ENCODE measurements at places on chromosomes 7 and 10.

DNA sequence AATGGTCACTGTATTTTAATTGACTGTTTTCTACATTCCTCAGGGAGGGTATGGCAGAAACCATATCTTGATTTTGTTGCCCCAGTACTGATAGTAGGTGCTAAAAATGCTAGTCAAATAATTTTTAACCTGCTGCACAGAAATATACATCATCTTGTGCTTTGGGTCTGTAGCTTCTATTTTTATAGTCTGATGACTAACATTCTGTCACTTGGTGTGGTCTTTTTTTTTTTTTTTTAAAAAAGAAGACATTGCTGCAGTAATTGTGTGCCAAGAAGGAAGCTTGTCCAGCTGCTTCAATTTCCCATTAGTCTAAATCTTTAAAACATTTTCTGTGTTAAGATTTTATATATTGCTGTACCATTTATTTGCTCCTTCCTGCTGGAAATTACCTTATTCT lies 83.6 kb downstream of the ICA1 start:
- DNase-seq, result no peak

DNA sequence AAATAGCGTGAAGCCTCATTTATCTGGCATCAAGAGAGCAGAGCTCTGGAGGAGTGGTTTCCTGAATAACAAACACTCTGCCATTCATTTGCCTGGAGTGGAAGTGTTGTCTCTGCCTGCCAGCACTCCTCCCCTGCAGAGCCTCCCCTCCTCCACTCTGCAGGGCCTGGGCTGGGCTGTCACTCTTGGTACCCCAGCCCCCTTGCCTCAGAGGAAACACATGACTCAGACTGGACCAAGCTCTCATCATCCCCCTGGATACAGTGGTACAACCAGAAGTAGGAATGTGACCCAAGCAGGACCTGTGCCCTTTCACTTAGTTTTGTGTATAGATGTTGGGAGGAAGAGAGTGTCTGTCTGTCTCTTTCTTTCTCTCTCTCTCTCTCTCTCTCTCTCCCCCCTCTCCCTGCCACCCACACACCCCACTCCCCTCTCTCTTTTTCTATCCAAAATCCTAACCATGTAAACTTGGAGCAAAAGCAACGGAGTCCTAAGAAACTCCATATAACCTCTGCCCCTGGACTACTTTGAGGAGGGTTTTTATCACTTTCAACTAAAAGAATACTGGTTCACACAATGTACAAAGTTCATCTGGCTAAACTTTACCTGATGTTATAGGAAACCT lies 43.9 kb downstream of the DOCK4 start:
- DNase-seq, result no peak

DNA sequence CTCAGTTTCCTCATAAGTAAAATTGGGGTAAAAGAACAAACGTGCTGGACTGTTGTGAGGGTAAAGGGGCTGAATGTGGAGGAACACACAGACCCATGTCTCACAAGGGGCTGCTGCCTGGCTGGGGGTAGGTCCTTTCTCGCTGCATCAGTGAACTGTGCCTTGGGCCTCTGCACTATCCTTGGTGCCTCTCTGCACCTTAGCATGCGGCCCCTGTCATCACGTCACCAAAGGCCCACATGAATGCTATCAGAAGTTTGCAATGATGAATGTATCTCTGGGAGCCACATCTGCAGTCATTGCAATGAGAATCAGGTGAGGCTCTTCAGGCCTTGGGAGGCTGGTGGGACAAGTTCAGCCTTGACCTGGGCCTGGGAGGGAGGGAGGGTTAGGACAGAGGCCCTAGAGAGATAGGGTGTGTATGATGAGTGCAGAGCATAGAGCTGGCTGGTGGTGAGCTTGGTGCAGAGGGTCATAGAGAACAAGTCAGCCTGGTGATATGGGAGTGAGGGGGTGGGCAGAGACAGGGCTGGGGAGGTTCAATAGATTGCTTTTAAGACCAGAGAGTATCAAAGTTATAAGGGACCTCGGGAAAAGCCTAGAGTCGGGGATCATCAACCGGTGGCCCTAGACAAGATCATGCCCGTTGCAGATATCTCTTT lies 308.4 kb downstream of the RPS24 start:
- DNase-seq, result no peak

DNA sequence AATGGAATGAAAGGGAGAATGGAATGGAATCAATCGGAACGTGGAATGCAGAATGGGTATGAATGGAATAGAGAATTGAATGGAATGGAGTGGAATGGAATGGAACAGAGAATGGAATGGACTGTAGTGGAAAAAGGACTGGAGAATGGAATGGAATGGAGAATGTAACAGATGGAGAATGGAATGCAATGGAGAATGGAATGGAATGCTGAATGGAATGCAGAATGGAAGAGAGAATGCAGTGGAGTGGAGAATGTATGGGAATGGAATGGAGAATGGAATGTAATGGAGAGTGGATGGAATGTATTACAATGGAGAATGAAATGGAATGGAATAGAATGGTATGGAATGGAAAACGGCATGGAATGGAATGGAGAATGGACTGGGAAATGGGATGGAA lies 96.9 kb downstream of the NSUN6 start:
- DNase-seq, result no peak

DNA sequence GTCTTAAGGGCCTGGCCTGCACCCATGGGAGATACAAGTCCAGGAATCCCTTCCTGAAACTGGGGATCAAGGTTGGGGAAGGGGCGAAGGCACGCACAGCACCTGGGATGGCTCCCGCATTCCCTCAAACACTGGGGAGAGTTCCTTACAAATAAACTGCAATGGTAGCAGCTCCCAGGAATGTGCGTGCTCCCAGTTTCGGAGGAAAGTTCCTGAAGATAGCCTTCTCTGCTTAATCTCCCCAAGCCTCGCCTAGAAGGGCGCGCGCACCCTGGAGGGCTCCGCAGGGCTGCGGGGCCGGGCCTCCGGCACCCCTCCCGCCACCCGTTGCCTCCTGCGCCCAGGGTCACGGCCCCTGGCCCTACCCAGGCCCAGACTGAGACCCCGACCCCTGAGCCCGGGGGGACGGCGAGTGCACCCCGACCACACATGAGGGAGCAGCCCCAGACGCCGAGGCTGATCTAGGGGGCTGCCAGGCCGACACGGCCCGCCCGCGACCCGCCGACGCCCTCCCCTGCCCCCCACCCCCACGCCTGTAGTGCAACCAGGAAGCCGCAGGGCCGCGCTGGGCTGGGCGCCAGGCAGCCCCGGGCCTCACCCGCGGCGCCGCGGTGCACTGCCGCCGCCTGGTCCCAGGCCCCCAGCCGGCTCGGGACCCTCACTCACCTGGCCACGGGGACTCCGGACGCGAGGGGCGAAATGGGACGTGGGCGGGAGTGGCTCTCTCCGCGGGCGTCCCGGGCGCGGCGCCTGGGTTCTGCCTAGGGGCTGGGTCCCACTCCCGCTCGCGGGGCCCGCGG lies 460 bp downstream of the ANXA11 start:
- DNase-seq, result peak; percentile 31

- DNase-seq, result peak; percentile 63
These were observed 185.4 kb downstream of the SEC23IP start for GRCh38 chr10:120077707-120078492.

DNA sequence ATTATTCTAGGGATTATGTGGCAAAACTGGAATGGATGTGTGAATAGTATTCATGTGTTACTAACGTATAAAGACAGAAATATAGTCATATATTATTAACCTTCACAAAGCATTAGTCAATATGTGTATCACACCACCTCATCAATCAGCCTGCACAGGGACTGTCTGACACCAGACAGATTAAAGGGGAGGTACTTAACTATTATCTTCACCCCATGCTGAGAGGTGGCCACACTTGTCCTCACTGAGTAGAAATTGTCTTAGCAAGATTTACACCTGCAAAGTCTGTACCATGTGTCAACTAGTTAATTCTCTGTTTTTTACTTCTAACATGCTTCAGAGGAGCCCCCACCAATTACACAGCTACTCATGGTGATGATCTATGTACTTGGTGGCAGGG lies 146.3 kb upstream of the LRGUK start:
- DNase-seq, result no peak

- no peak for DNase-seq
These were observed 694.5 kb upstream of the PCDH15 start for GRCh38 chr10:55495555-55495954.

GRCh38 chr10:5906651-5907050 lies 16.6 kb downstream of the FBH1 start:
- no peak for DNase-seq

GRCh38 chr10:42930516-42931192 lies 146.2 kb upstream of the RET start:
- DNase-seq, result no peak

DNA sequence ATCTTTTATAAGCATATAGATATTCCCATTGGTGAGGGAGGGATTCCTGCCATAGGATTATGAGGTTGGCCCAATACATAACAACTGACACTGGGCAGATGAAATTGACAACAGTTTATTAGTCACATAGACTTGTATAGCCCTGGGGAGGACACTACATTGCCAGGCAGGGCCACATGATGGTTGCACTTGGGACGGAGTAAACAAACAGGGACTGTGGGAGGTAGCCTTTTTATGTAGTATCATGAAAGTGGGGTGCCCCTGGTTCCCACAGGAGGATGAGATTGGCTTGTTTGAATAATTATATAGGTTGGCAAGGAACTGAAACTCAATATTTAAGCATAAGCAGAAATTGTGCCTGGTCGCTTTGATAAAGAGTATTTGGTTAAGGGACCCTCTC lies 23.5 kb downstream of the TRIM24 start:
- no peak for DNase-seq

GRCh38 chr7:93060025-93060424 lies 57.8 kb downstream of the SAMD9 start:
- no peak for DNase-seq

DNA sequence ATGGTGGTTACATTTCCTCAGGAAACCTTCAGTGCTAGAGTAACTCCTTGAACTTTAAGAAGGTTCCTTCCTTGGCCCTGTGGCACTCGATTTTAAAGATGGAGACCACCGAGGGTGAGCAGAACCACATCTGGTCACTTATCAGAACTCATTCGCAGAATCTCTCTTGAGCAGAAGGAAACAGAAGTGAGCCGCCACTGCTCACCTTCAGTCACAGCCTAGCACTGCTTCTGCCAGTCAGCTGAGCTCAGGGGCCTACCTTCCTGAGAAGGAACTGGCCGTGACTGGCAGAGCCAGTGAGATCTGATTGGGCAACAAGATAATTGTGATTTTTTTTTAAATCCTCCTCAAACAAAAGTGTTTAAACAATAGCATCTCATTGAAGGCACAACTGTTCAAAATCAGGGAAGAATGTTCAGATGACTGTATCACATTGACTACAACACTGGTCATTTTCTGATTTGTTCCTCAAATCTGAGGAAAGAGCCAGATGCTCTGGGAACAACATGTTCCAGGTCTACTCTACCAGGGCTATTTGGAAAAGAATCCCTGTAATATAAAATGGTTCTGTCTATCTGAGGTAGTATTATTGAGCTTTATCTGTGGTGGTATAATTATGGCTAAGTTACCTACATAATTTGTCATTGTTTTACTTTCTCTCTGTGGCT lies 2.7 kb upstream of the SYPL1 start:
- no peak for DNase-seq

DNA sequence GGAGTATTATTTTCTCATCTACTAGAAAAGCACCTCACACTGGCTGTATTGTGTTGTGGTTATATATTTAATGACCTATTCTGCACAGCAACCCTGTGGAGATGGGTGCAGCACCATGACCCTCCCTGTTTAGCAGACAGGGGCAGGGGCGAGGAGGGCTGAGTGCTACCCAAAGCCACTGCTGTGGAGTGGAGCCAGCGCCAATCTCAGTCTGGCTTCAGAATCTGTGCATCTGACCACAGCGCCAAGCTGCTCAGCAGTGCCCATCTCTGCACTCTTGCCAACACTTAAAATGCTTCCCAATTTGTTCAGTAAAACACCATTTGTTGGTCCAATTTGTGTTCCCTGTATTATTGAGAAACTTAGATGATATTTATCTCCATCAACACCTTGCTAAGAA lies 239.1 kb downstream of the ZMYND11 start:
- no peak for DNase-seq

- peak; percentile 40 for DNase-seq
These were observed 451.9 kb downstream of the DPP6 start for GRCh38 chr7:154503962-154504550.

GRCh38 chr10:34717429-34717828 lies 97.7 kb downstream of the PARD3 start:
- DNase-seq, result no peak

GRCh38 chr10:14142606-14143250 lies 188.0 kb downstream of the FRMD4A start:
- DNase-seq, result no peak

DNA sequence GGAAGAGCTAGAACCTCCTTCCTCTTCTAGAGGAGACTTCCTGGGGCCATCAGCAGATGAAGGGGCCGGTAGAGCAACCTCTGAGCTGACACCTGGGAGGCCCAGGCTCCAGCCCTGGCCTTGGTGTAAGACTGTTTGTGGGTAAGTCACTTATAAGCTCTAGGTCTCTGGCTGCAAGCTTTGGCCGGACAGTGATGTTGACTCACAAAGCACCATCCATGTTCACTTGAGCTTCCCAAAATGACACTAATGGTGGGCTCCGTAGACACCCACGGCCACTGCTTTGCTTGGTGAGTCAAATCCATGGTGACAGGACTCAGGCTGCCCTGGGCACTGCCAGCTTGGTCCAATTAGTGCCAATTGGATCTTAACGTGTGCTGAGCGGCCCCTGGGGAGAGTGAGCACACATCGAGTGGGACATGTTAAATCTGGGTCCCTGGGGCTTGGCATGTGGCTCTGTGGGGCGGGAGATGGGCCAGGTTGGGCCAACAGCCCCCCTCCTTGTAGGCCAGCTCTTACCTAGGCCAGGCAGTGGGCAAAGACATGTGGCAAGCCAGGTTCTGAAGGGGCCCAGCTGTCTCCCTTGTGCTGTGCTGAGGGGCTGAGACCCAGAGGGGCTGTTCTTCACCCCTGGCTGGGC lies 16.7 kb downstream of the NEURL1 start:
- no peak for DNase-seq

DNA sequence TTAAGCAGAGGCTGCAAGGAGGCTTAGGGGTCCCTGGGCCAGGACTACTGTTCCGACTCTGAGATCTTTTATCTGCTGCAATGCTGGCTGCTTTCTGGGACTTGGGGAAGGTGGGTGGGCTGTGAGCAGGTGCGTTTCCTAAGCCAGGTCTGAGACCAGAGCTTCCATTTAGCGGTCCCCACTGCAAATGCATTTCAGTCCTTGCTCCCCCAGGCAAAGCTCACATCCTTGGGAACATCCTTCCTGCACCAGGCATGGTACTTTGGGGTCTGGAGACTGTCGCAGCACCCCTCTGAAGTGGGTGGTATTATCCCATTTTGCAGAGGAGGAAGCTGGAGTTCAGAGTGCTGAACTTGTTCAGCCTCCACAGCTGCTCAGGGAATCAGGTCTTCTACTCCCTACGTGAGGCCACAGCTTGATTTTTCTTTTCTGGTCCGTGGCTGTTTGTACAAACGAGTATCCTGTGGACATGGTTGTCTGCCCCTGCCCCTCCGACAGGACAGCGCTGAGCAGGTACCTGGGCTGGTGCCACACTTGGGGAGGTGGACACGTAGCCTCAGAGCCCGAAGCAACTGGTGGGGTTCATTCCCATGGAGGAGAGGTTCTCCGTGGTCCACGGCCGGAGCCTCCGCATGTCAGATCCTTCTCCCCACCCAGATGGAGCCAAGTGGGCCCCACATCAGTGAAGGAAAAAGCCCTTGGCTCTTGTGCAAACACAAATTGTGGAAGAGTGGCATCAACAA lies 20.0 kb downstream of the ZMIZ1 start:
- DNase-seq, result no peak

- no peak for DNase-seq
These were observed 223.7 kb upstream of the HABP2 start for GRCh38 chr10:113329121-113329596.

GRCh38 chr10:36739884-36740445 lies 385.4 kb upstream of the ANKRD30A start:
- no peak for DNase-seq

Data from activated CD4-positive, alpha-beta T cell treated with anti-CD3 and anti-CD28 coated beads, Interleukin-2, Interleukin-6, amounts not matched to agents 100 ng/mL and 50 ng/mL, durations not matched to agents 16 hours and 8 hours (primary cell).